Fibroblast of skin of left quadriceps (primary cell): ENCODE measurements at places on chromosomes 12 and 14.

DNA sequence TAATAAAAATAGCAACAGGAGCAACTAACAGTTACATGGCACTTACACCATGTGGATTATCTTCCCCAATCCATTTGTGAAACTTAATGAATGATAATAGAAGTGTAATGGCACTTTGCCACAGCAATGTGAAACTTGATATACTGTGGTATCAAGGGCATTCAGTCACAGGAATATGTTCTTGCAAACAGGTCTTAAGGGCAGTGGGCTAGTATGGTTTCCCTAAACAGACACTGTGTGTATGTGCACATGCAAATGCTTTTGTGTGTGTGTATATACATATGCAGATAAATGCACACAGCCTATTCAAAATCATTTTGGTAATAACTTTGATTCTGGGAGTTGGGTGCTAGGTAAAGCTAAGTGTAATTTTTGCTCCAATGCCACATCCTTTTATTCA is 26.2 kb upstream of the ARHGAP5 start:
- DNase-seq: no peak

GRCh38 chr12:3117591-3118015 is 40.4 kb downstream of the TSPAN9 start:
- peak; percentile 76 for DNase-seq

- DNase-seq: no peak
Observed at GRCh38 chr12:98149270-98149669, 366.1 kb upstream of the TMPO start.

DNA sequence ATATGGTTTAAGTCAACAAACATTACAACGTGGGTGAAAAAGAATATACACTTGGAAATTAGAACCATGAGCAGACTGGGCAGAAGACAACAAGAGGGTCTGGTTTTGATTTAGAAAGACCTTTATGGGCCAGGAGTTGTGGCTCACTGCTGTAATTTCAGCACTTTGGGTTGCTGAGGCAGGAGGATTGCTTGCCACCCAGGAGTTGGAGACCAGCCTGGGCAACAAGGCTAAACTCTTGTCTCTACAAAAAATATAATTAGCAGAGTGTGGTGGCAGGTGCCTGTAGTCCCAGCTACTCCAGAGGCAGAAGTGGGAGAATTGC is 2.7 kb upstream of the NFKBIA start:
- no peak for DNase-seq

DNA sequence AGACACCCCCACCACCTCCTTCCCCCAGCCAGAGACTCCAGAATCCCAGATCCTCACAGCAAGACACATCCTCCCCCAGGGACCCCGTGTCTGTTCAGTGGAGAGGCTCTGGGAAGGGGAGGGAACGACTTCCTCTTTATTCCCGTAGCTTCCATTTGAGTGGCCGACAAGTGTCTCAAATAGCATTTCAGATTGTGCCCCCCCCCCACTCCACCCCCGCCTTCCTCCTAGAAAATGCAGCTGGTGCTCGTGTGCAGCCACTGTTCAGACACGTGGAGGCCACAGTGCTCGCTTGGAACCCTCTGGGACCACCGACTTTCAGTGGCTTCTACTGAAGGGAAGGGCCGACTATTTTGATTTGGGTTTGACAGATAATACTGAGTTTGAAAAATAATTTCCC is 14.3 kb downstream of the PPP2R5C start:
- DNase-seq: no peak

DNA sequence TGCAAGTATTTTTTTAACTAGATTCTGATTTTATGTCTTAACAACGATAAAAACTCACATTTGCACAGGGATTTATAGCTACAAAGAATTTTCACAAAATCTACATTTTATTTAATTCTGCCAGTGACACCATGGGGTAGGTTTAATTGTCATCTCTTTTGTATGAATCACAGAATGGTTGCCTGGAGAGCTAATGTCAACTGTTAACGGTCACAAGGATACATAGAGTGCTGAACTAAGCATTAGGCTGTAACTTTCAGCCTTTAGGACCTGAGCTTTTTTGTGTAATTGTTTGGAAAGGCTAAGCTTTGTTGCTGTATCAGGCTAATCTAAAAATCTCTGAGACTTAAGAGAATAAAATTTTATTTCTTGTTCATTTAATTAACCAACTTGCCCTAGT is 465.3 kb upstream of the TBX3 start:
- no peak for DNase-seq

DNA sequence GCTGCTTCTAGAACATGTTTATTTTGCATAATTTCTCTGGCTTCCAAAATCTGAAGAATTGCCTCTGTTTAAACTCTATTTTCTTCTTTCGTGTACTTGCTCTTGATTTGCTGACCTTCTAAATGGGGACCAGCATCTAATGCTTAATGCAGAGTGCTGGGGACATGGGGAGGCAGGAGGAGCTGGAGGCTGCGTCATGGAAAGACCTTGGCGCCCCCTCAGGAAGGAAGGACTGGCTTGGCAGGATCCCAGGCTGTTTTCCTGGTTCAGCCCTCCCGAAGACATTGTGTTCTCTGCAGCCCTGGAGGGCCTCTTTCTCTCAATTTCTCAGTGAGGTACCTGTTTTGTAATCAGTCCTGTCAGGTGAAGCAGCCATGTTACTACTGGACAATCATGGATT is 5.5 kb downstream of the PRKCH start:
- DNase-seq: no peak

DNA sequence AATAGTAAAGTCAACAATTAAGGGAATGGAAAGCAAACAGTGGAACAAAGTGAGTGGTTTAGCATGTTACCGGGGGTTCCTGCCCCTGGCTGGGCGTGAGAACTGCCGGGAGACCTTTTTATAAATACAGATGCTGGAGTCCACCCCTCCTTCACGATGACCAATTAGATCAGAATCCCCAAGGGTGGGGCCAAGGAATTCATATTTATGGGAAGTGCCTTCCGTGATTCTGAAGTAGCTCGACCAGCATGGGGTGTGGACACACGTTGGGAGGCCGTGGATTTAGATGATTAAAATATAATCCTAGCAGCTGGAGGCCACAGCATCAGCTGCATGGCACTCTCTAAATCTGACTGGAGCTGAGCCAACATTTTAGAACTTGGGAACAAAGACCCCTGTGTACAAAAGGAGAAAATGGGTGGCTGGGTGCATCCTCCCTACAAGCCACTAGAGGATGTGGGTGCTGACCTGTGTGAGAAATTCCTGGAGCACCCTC is 87.9 kb downstream of the SRRM4 start:
- no peak for DNase-seq

DNA sequence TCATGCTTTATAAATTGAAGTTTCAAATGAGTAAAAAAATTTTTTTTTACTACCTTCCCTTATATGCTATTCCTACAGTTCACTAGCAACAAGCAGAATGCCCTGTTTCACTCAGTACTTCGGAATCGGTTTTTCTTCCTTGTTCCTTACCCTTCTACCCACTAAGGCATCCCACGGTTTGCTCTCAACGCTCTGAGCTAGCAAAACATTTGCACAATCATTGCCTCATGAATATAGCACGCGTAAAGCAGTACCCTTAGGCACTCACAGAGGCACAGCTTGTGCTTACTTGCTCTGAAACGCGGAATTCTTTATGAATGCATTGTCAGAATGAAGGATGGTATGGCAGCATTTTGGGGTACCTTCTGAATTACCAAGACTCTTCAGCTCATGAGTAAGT is 45.0 kb downstream of the PPP1R13B start:
- DNase-seq: no peak

DNA sequence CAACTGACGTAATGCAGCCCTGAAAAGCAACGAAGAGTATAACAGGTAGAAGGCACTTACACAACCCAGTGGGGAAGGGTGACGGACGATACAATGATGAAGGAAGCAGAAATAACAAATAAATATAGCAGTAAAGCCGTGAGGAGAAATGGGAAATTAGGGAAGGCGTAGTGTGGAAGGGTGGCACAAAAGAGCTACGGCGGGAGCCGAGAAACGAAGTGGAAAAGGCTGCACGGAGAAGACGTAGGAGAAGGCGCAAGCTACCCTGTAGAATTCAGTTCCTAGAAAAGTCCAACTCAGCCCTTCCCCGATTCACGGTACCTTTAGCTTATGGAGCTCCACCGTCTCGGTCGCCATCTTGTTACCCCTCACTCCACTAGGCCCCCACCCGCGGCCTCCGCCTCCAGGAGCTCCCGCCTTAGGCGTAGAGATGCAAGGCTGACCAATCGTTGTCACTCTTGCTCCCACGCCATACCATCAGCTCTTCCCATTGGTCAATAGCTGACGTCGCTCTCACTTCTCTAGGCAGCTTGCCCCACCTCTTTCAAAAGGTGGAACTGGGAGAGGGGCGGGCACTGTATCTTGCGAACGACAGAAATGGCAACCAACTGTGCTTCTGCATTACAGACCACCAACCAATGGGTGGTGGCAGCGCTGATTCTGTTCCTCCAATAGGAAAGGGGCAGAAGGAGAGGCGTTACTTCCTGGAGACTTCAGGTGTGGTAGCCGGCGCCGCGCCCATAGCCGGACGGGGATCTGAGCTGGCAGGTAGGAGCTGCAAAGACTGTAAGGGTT is at the start of the genes ORMDL2 and SARNP:
TSS of gene ORMDL2 (plus strand) at position 697 of the 795 bp plus-strand sequence. CDS start 959 bp downstream, outside the sequence.
TSS of gene SARNP (minus strand) at position 380 of the 795 bp plus-strand sequence. CDS start at position 357, 23 bp downstream.
- DNase-seq: peak; percentile 100

DNA sequence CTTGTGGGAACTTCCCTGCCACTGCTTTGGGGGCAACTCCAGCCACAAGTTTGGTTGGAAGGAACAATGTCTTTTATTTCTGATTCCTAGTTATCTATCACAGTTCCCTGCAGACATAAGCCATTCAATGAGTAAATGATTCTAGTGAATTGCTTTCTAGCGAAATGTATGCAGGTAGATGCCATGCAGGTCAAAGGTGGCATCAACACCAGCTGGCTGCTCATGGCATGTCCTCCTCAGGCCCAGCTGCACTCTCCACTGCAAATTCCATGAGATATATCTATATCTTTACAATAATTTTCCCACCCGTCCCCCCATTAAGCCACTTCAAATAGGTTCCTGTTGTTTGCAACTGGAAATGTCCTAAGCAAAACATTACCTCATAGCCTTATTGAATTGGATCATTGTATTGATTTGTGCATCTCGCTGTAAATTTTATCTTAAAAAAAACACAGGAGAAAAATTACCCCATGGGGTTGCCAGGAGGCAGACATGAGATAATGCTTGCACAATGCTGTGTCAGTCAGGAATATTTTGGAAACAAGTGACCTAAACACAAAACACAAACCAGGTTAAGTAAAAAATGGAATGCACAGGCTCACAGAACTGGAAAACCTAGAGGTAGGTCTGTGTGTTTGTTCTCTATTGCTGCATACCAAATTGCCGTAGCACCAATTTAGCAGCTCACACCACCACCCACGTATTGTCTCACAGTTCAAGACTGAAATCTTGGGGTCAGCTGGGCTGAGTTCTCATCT is 32.8 kb upstream of the TXNRD1 start:
- DNase-seq: no peak

DNA sequence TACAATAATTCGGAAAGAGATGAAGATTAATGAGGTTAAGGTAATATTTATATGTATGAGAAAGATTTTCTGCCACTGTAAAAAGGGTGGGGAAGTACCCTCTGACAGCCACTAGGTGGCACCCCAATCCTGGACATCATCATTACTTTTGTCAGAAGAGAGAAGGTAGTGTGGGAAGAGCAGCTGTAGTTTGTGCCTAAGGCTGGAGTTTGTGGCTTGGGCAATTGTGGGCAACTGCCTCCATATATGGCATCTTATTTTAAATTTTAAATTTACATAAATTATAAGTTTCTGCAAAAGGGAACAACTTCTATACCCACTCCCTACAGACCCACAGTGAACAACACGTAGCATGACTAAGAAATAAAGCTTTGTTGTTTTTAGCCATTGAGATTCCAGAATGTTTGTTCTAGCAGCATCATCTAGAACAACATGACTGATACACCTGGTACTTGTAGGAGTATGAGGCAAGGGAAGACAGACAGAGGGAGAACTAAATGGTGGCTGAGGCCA is 34.4 kb upstream of the SYCP3 start:
- peak; percentile 30 for DNase-seq

DNA sequence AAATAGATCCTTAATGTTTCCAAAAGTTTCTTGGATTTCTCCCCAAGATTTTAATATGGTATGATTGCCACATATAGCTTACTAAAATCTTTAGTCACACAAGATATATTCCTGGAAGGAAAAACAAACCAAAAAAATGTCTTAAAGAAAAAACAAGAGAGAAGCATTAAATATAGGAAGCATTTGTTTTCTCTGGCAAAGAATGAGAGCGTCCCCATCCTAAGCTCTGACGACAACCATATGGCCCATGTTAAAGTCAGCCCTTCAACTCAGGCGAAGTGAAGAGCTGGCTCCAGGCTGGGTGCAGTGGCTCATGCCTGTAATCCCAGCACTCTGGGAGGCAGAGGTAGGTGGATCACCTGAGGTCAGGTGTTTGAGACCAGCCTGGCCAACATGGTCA is 35.6 kb downstream of the GCH1 start:
- no peak for DNase-seq

- DNase-seq: peak; percentile 86
Observed at GRCh38 chr12:124786061-124786964, 77.4 kb downstream of the SCARB1 start.

DNA sequence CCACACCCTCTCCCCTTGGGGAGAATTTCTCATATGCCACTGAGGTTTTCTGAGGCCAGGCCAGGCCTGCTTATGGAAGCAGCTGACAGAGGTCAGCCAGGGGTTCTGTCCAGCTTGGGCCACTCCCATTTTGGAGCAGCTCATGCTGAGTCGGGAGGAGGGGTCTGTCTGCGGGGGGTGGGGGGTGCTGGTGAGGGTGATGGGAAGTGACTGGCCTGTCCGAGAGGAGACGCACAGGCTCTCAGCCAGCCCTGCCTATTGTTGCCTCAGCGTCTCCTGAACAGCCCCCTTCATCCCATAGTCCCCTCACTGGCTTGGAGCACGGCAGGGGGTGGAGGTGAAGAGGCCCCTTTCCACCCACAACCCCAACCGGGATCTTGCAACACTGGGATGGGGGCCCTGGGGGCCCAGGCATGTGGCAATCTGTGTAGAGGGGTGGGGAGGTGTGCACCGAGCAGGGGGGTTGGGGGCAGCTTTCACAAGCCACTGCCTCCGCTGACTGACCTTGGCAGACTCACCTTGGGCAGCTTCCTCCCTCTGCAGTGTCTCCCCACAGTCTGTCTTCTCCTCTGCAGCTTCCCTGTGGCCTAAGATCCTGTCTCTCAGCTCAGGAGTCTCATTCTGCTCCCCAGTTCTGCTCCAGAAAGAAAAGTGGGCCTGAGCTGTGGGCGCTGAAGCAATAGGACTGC is 5.5 kb downstream of the CEBPE start:
- DNase-seq: no peak

DNA sequence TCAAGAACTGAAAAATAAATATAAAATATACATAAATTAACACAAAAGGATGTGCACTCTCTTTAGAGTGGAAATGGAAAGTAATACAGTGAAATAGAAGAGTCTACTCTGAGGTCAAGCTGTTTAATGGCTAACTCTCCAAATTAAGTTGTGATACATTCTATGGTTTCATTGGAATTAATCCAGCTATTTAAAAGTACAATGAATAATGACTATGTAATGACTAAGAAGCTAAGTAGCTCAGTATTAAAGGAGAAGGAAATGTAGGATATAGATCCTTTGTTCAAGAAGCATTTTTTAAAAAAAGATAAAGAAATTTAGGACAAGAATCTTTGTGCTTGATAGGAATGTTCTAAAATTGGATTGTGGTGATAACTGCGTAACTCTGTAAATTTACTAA is 85.3 kb downstream of the LRP6 start:
- peak; percentile 37 for DNase-seq

- DNase-seq: no peak
Observed at GRCh38 chr14:23590198-23590597, 11.6 kb upstream of the JPH4 start.

GRCh38 chr12:38728894-38729293 is 176.5 kb downstream of the CPNE8 start:
- DNase-seq: no peak
